ENCODE measurements at places on chromosomes 3 and 15.

GRCh38 chr3:122794483-122794778, 438 bp upstream of the SLC49A4 start:
- no peak for DNase-seq

DNA sequence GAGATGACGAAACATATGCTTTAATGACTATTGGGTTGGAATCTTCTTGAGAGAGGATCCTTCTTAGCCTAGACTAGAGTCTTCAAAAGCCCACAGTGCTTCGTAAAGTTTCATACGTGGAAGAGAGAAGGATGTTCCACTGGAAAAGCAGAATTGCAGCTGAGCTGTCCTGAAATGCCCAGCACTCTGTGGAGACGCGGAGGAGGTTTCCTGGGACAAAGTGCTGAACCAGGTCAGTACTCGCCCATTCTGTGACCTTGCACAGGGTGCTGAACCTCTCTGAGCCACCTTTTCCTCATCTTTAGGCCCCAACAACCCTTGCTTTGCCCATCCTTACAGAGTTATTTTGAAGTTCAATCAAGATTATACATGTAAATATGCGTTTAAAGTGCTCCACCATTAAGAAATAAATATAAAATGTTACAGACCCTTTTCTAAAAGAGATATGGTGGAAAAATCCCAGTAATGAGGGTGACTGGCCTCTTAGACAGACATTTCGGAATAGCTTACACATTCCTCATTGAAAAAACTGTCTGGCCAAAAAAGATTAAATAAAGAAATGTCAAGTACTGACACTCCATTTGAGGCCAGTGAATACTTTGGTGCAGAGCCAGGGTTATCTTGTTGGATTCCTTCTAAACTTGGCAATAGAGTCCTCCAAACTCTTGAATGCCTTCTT, 4.2 kb upstream of the MAGEF1 start:
- DNase-seq = no peak

- no peak for DNase-seq
Observed at GRCh38 chr3:25362118-25362517, 65.9 kb upstream of the RARB start.

DNA sequence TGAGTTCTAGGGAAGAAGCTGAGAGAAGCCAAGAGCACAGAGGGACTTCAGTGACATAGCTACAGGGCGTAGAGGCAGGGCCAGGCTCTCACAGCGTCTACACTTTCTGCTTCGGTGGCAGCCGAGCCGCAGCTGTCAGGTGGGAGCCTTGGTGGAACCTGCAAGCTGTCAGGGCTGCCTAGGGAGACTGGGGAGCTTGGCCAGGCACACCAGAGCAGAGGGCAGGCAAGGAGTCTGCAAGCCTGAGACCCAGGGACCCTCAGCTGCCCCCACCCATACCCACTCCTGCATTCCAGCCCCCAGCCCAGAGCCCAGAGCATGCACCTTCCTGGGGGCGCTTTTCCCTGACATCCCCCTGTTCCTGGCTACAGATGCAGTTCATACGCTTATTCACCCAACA, 13.4 kb upstream of the KLF15 start:
- no peak for DNase-seq

GRCh38 chr3:143699424-143699823, 148.8 kb downstream of the SLC9A9 start:
- no peak for DNase-seq

DNA sequence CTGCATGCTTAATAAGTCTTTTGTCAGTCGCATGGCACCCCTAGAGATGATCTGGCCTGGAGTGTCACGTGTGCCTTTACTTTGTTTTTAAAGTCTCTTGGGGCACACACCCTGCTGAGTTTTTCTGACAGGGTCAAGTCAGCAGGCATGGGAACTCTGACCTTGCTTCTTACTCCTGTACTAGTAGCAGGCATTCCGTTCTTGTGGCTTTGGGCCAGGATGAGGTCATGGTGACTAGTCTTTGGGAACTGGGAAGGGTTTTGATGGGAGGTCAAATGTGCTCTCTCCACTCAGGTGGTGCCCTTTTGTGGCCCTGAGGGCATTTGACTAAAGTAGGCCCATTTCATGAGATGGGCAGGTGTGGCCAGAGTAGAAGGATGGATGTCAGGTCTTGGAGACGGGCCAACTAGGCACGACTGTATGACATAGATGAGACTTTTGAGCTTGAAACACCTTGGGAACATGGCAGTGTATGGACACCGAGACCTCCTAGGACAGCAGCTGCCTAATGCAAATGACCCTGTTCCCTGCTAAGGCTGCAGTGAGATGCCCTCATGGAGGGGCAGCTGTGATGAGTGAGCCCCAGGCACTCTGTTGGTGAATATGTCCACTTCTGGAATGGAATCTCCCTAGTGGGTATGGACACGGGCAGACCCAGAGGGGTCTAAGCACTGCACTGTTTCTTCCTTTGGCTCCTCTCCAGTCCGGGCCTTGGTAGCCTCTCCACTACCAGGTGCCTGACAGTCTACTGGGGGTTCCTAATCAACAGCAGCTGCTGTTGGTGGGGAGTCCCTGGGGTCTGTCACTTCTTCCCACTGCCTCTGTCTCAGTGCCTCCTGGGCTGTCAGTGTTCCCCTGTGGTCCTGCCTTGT, 16.4 kb downstream of the SRPRB start:
- no peak for DNase-seq

GRCh38 chr15:50871832-50872231, 36.7 kb upstream of the AP4E1 start:
- DNase-seq = no peak

DNA sequence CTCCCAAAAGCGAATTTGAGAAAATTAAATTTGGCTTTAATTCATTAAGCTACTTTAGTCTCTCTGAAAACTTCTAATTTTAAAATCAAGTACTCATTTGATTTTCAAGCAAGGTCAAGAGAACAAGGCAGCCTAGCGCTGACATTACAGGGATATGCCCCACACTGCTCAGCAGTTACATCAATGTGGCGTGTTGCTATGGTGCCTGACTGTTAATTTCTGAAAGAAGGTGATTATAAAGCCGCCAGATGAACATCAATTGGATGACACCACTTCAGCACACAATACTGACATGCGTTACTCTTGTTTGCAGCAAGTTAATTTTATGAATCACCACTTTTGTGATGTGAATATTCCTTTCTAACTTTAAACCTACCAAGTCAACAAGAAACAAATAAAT, 284.4 kb downstream of the FOXP1 start:
- DNase-seq = no peak

- no peak for DNase-seq
Observed at GRCh38 chr15:72902245-72902918, 118.8 kb upstream of the ADPGK start.

DNA sequence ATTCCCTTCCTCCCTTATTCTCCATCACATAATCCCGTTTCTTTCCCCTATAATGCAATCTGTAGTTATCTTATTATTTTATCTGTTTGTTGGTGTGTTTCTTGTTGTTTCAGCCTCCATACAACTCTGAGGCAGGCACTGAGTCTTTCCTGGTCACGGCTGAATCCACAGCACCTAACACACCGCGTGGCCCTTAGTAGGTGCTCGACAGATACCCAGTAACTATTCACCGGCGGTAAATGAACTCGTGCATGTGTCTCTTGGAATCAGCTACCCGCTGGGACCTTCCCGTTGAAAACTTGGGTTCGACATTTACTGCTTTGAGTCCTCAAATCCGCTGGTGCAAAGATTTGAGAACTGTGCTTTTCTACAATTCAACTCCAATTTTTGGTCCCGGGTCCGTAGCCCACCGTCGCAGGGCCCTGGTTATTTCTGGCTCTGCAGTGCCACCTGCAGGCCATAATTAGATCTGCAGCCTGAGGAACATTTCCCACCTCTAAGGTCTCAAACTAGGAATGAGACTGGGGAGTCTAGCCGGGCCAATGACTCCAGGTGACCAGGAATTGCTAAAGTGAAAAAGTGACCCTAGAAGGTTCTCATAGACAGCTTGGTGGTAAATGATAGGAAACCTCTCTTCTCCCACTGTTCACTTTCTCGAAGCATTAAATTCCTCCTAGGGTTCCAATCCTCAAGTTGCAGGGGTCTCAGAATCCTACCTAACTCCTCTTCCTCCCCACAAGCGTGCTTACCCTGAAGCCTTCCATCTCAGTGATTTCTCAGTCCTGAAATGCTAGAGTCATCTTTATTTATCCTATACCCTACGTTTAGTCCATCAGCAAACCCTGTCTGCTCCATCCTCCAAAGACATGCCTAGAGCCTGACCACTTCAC, 40.0 kb upstream of the TRH start:
- no peak for DNase-seq

DNA sequence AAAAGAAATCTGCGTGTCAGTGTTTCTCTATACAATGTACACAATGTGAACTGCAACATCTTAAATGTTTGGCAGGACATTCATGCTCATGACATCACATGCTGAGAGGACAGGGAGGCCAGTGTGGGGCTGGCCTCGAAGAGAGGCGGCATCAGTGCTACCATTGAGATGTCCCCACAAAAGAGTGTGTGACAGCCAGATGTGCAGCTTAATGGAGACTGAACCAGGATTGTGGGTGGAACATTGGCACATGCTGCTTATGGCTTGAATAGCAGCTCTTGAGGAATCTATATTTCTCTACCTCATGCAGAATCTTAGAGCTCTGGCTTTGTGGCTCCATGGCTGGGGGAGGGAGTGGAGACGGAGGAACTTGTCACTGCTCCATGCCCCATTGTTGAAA, 18.5 kb downstream of the CLDN11 start:
- no peak for DNase-seq

DNA sequence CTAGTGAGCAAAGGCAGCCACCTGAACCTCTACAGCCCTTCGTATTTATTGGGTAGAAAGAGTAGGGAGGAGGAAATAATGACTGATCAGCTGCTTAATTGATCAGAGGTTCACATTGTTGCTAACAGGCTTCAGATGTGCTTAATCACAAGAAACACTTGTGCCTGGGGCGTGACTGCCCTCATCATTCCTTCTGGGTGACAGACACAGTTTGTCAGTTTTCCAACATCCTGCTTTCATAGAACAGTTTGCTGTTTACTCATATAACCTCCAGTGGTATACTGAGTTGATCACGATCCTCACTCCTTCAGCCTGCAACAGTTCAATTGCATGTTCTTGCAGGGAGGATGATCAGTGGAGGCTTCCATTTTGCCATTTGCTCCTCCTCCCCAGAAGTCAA, 13.6 kb upstream of the CASR start:
- DNase-seq = no peak

GRCh38 chr3:129276385-129276784, 2.3 kb upstream of the HMCES start:
- no peak for DNase-seq

DNA sequence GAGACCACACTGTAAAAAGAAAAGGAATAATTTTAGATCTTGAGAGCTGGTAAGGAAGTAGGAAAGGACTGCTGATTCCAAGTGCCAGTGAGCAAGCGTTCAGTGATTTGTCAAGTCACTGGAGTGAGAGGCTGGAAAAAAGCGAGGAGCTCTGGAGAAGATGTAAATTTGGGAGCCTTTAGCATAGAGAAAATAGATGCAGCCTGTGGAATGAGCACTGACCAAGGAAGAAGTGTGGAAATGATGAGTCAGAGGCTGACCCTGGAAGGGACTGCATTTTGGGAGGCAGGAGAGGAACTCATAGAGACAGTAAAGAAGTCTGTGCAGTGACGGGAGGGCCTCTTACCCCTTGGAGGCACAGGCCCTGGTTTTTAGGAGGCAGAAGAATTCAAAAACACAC, 17.1 kb upstream of the ABTB1 start:
- no peak for DNase-seq

DNA sequence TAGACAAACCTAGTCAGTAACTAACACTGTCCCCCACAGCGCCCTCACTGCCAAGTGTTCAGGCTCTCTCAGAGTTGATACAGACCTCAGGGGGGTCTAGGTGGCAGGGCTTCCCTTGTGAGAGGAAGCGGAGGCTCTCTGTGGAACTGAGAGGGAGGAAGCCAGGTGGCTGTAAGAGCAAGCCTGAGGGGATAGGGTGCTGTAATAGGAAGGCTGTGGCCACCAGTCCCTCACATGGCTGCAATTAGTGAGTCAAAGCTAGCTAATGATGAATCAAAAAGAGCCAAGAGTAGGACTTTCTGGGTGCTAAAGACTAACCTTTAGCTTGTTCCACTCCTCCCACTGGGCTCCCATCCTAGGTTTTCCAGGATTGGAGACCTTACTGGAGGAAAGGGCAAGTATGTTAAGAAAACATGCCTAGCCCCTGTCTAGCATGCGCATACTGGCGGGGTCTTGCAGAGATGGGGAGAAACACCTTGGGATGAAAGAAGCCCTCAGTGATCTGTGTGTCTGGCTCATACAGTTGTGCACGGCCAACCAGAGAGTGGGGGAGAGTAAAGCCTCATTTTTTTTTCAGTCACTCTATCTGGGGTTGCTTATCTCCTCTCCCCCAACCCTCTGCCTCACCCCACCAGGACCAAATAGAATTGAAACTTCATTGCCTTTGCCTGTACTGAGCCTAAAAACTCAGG, 13.3 kb upstream of the SOX2 start:
- DNase-seq = no peak

DNA sequence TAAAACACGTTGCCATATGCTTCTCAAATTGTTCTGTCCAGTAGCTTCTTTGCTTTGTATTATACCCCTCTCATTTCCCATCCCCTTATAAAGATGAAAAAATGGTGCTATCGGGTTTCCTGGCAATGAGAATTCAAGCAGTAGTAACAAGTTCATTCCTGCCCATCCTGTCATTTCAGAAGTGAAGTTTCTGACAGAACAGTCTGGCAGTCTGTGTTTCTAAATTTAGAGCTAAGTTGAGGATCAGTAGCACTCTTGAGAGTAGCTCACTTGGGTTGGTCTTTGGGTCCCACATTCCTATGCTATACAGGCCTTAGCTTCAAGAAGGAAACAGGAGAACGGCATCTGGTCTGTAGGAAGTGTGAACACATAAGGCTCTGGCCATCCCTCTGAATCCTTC, 134.6 kb downstream of the GHSR start:
- DNase-seq = no peak

DNA sequence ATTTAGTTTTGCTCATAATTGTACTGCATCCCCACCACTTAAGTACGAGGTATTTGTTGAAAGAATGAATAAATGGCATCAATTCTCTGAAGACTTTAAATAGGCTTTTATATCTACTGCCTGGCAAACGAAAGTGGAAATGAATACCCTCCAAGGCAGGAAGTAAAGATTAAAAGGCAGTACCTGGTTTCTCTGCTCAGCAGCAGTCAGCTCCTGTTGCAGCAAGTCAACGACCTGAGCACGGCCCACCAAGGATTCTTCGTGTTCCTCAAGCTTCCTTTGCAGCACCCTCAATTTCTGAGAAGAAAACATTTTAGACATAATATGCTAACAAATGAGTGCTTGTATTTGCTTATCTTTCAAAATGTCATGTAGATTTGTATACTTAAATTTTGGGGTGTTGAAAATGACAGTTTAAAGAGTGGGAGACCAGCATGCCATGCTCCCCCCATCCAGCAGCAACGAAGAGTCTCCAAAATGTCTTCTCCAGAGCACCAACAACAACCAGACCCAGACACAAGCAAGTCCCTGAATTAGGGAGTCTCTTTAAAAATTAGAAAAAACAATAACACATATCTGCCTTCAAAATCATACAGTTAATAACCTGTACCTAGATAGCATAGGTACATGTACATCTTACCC, 31.2 kb downstream of the GOLGB1 start:
- DNase-seq = no peak
